ENCODE measurements at places on chromosomes 12 and 14. TPM values are rescaled to one million over a fixed set of nuclear protein-coding genes. Genes with fewer than 3 reads are reported as not detected.

Gene NFATC4
- total RNA-seq = 0.36 TPM

Gene TMCC3
- 0.92 TPM for total RNA-seq

Gene GPR162
- total RNA-seq = 1.3 TPM

Gene RCOR1
- 27.1 TPM for total RNA-seq

Gene MYF5
- total RNA-seq = not detected

Gene CLEC9A
- not detected for total RNA-seq

Gene RIN3
- total RNA-seq = 10.9 TPM

Gene CAPS2
- total RNA-seq = 11.8 TPM

Gene TTC5
- 10.0 TPM for total RNA-seq

Gene RFLNA
- 5.4 TPM for total RNA-seq

Gene KRT79
- total RNA-seq = not detected

Gene GAS2L3
- total RNA-seq = 47.4 TPM

Gene ALG10
- 10.3 TPM for total RNA-seq

Gene HOXC12
- total RNA-seq = 5.1 TPM

Gene IAPP
- total RNA-seq = not detected

Gene GPRC5D
- not detected for total RNA-seq

Gene KRT86
- 1.1 TPM for total RNA-seq

Gene KRT5
- total RNA-seq = not detected

Gene TULP3
- total RNA-seq = 29.3 TPM

Gene SYNDIG1L
- total RNA-seq = not detected

Gene CCDC196
- total RNA-seq = not detected

Gene FAM181A
- not detected for total RNA-seq

Gene SLC6A15
- 0.36 TPM for total RNA-seq

Gene FLRT2
- total RNA-seq = 4.5 TPM

Gene CSRP2
- total RNA-seq = 7.8 TPM
